Stimulated activated CD4-positive, alpha-beta T cell treated with anti-CD3 and anti-CD28 coated beads, Interleukin-4, amount 100 ng/mL, for 24 hours (primary cell): ENCODE measurements at places on chromosomes 7 and 10.

DNA sequence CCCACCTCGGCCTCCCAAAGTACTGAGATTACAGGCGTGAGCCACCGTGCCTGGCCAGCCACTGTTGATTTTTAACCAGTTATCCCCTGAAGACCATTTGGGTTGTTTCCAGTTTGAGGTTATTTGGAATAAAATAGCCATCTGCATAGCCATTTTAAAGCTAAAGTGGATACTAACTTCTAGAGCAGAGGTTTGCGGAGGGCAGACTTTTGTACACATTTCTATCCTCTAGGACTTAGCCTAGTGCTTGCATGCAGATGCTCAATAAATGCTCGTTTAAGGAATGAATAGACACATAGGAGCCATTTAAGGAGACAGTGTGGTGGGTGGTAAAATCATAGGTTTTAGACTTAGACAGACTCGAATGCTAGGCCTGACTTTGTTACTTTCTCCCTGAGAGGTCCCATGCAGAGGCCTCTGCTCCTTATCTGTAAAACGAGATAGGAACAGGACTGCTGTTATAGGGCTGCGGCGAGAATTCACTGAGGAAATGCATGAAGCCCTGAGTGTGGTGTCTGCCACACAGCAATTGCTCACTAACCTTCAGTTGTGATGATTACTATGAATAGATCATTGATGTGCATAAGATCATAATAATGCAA lies 75.9 kb downstream of the PFKFB3 start:
- DNase-seq, result no peak

- no peak for DNase-seq
Observed at GRCh38 chr10:102674566-102674965, 30.3 kb downstream of the TRIM8 start.

DNA sequence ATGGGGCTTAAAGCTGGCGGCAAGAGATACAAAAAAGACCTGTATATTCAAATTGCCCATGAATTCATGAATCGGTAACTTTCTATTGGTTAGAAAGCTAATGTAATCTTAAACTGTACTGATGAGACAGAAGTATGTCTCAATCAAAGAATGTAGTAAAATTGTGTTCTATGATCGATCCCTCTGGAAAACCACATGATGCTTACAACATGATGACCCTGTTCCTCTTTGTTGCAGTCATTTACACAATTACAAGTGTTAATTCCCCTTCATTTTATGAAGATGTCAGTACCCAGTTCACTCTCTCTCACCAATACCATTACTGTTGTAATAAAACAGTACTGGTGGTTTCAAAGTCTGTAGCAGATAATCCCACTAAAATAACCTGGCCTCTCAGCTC lies 10.1 kb downstream of the KIF5B start:
- no peak for DNase-seq

- no peak for DNase-seq
Observed at GRCh38 chr7:35003679-35004303, 33.5 kb downstream of the DPY19L1 start.

DNA sequence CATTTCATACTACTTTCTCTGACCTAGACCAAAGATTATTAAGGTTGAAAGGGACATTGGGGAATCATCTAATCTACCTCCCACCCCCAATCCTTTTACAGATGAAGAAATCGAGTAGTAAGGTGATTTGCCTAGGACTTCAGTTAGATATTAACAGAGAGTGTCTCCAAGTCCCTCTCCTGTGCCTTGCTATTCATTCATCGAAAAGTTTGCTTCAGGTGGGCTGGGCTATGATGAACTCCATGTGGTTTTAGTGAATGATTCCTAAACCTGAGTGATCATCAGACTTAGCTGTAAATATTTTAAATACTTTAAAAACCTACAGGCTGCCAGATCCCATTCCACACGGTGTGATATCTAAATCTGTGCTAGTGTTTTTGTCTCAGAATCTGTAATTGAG lies 259.4 kb upstream of the SORCS1 start:
- DNase-seq, result no peak

DNA sequence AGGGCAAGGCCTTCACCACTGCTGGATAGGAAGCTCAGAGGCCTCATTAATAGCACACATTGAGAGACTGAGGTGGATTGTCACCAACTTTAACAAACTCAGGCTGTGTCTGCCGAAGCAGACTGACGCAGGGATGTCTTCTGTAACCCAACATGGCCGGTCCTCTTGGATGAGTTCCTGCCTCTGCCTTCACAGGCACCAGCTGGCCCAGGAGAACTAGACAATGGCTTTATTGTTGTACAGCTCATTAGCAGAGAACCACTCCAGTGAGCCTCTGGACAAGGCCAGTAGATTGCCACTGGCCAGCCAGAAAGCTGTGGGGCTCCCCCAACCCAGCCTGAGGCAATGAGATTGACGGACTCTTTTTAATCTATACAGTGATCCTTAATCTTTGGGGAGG lies 9.4 kb downstream of the NODAL start:
- DNase-seq, result no peak

DNA sequence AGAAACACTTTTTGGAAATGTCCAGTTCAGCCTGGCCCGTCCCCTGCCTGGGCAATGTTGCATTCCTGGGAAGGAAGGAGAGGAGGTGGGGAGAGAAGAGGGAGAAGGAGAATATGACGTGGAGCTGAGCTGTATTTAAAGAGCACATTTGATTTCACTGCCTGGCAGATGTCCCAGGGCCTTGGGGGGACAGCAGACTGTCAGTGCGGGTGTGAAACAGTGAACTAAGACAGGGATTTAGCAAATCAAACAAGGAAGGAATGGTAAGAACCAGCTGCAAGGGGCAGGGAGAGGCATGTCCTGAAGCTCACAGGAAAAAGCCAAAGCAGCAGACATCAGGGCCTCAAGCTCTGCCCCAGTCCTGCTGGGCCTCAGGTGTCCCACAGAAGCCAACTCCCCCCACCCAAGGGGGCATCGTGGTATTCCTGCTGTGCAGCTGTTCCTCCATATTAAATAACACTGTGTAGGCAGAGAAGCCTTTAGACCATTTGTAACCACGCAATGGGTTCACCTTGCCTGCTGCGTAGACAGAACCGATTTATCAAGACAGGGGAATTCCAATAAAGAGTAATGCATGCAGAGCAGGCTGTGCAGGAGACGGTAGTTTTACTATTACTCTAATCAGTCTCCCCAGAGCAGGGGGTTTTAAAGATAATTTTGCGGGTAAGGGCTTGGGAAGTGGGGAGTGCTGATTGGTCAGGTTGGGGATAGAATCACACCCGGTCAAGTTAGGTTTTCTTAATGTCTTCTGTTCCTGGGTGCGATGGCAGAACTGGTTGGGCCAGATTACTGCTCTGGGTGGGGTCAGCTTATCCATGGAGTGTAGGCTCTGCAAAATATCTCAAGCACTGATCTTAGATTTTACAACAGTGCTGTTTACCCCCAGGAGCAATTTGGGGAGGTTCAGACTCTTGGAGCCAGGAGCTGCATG lies 18.3 kb downstream of the LEP start:
- DNase-seq, result no peak

GRCh38 chr7:134548877-134549276 lies at the start of gene AKR1B15:
Gene AKR1B15 (plus strand): TSS chr7:134549110. CDS start chr7:134564620, 15,510 bp downstream.
- peak; percentile 9 for DNase-seq

- no peak for DNase-seq
Observed at GRCh38 chr10:112299456-112299855, 16.3 kb downstream of the TECTB start.

- no peak for DNase-seq
Observed at GRCh38 chr10:33329178-33329577, 5.3 kb downstream of the NRP1 start.

DNA sequence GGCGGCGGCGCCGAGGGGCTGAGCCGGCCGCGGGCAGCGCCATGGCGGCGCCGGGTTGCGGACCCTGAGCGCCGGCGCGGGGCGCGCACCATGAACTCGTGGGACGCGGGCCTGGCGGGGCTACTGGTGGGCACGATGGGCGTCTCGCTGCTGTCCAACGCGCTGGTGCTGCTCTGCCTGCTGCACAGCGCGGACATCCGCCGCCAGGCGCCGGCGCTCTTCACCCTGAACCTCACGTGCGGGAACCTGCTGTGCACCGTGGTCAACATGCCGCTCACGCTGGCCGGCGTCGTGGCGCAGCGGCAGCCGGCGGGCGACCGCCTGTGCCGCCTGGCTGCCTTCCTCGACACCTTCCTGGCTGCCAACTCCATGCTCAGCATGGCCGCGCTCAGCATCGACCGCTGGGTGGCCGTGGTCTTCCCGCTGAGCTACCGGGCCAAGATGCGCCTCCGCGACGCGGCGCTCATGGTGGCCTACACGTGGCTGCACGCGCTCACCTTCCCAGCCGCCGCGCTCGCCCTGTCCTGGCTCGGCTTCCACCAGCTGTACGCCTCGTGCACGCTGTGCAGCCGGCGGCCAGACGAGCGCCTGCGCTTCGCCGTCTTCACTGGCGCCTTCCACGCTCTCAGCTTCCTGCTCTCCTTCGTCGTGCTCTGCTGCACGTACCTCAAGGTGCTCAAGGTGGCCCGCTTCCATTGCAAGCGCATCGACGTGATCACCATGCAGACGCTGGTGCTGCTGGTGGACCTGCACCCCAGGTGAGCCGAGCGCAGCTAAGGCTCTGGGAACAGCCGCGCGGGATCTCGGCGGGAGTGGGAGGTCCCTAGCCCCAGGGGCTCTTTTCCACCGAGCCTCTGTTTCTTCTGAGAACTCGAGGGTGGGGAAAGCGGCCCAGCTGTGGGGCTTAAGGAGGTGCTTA lies at the start of gene GPR26:
TSS of gene GPR26 (plus strand) at position 38 of the 919 bp plus-strand sequence. CDS start at position 91, 53 bp downstream.
- DNase-seq, result no peak

DNA sequence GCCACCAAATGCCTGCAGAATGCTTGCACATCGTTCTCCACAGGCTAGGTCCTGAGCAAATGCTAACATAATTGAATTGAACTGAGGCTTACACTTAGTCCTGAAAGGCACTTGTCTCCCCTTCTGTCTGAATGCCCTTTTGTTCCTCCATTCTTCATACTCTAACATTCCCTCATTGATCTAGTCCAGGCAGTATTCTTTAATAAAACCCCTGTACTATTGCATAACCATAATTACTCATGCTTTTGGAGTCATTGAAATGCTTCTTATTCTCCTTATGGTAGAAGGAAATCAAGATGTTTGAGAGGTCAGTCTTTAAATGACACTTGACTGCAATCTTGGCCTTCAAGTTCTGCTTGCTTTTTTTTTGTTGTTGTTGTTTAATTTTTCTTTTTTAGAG lies 7.1 kb downstream of the PI4K2A start:
- DNase-seq, result no peak

DNA sequence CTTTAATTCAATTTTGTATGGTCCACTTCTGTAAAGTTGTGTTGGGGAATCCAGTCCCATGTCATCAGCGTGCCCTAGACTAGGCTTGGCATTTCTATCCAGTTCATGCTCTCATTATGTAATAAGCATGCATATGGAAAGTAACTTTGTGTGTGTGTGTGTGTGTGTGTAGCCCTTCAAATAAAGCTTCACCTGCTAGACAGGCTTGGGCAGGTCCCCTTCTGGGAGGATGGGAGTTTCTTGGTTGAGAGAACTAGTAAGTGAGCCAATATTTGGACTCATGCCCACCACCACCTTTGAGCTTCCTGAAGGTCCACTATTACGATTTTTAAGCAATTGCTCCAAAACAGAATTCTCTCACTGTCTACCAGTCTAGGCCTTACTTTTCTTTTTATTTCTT lies 6.9 kb downstream of the BZW2 start:
- no peak for DNase-seq

- DNase-seq, result no peak
Observed at GRCh38 chr10:125201791-125202622, 41.6 kb upstream of the CTBP2 start.

DNA sequence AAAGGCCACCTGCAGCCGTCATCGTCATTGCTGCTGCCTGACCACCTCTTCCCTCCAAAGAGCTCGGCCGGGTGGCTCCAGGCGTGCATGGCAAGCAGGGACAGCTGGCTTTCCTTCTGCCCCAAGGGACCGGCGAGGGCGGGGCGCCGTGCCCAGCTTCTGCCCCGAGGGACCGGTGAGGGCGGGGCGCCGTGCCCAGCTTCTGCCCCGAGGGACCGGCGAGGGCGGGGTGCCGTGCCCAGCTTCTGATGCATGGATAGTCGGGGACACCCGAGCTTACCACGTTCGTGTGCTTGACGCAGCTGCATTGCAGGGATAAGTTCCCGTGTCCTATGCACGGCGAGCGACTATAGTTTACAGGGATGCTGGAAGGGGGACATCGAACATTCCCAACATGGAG lies 27.0 kb downstream of the CFAP46 start:
- no peak for DNase-seq

DNA sequence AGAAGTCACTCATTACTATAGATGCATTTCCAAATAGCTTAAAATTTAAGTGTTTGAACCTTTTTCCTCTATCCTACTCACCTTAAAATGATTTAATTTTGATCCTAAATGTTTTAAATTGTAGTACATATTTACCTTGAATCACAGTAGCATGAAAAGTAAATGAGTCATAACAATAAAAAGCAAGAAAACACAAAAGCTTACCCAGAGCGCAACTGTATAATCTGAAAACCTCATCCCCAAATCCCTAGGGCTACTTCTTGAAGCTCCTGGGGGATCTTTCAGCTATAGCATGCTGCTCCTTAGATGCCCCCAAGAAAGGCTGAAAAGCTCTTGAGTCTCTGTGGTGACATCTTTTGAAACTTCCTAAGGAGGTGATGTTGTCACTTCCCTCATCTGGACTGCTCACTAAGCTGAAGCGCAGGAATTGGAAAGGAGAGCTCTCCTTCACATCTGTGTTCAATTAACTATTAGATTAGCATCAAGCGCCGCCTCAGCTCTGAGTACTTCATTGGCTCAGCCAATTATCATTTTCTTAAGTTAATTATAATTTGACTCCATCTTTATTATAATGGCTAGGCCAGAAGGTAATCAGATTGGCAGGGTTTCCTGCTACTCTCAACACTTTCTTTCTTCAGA lies 60.2 kb downstream of the SEMA3E start:
- no peak for DNase-seq

GRCh38 chr10:15150563-15150962 lies 17.9 kb downstream of the NMT2 start:
- DNase-seq, result no peak

DNA sequence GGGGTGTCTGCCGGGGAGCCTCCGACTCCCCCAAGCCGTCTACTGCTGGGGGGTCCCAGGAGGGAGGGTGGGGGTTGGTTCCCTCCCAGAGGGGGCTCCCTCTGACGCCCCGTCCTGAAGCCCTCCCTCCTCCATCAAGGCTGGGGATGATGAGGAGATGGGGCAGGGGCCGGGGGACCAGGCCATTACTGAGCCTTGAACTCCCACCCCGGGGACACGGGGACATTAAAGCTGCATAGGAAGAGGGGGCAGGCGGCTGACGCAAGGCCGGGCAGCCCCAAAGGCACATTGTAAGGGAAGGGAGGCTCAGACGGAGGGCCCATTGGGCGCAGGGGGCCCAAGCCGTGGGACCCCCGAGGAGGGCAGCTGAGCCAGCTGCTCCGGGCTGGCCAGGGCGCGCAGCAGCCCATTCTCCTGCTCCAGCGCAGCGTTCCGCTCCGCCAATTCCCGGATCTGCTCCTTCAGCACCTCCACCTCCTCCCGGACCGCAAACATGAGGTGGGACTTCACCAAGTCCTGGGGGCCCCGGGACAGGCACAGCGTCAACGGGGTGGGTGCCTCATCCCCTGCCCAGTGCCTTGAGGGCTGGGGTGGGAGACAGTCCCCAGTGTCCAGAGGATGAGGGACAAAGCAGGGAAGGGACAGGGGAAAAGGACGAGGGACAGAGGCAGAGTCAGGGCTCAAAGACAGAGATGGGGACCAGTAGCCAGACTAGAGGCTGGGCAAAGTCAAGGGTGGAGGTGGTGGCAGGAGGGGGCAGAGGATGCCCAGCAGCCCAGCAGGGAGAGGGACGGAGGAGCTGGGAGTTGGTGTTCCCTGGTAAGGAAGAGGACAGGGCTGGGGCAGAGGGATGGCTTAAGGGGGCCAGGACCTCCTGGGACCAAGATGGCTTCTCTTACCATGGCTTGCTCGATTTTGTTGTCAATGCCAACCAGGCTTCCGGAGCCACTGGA lies 2.9 kb upstream of the SPACDR start:
- no peak for DNase-seq
